Spinal cord (tissue), 10 donors: ENCODE measurements at places on chromosomes 6 and 20. TPM values are rescaled to one million over a fixed set of nuclear protein-coding genes. Genes with fewer than 3 reads are reported as not detected.

GRCh38 chr6:15882915-15883314, 220.1 kb upstream of the DTNBP1 start:
- H3K36me3 ChIP-seq, result no peaks in the 10 kb centered on the region
- H3K4me3 ChIP-seq, result no peak overlapping the region
- DNase-seq, result no peak
- no peak overlapping the region for H3K27ac ChIP-seq
- H3K27me3 ChIP-seq, result no peaks in the 10 kb centered on the region

GRCh38 chr20:32479012-32479411, 106.1 kb downstream of the NOL4L start:
- H3K27ac ChIP-seq, result no peak overlapping the region
- H3K4me1 ChIP-seq, result peaks cover 83% of the 10 kb centered on the region
- no peak overlapping the region for H3K4me3 ChIP-seq
- H3K27me3 ChIP-seq, result no peaks in the 10 kb centered on the region

DNA sequence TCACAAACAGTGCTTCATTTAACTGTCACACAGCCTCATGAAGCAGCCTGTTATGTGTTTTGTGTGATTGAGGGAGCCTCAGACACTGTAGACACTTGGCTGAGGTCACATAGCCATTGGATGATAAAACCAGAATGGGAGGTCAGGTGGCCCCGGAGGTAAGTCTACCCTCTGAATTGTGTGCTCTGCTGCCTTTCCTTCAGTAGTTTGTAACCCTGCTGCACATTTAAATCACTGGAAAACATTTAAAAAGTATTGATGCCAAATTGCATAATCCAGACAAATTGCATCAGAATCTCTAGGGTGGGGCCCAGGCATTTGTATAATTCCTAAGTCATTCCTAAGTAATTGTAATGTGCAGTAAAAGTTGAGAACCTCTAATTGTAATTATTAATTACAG, 85.2 kb upstream of the ECI2 start:
- H3K27me3 ChIP-seq, result no peaks in the 10 kb centered on the region
- no peak for DNase-seq
- no peaks in the 10 kb centered on the region for H3K36me3 ChIP-seq
- H3K4me3 ChIP-seq, result no peak overlapping the region

Gene CCN2
- 86.8 TPM for total RNA-seq

- DNase-seq, result no peak
- no peaks in the 10 kb centered on the region for H3K4me1 ChIP-seq
- no peaks in the 10 kb centered on the region for H3K27me3 ChIP-seq
- H3K36me3 ChIP-seq, result no peaks in the 10 kb centered on the region
- H3K4me3 ChIP-seq, result no peak overlapping the region
- no peak overlapping the region for H3K27ac ChIP-seq
Observed at GRCh38 chr6:134657751-134658527, 292.0 kb downstream of the ALDH8A1 start.

Gene C20orf204
- total RNA-seq, result 0.69 TPM

DNA sequence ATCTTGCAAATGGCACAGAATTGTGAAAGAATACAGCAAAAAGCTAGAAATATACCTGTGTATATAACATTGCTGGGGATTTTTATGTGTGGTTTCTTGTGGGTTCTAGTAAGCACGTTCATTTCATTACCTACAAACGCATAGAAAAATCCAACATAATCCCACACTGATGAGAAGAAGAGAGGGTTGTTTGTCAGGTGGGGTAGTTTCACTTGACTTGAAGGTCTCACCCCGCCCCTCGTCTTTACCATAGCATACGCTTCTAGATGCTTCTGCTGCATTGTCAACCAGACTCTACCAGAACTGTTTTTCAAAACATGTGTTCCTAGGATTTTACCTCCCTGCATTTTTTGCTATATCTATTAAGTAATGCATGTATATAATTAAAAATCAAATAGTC, 284.1 kb upstream of the TAB2 start:
- H3K4me1 ChIP-seq, result peaks cover 15% of the 10 kb centered on the region
- no peak overlapping the region for H3K4me3 ChIP-seq

DNA sequence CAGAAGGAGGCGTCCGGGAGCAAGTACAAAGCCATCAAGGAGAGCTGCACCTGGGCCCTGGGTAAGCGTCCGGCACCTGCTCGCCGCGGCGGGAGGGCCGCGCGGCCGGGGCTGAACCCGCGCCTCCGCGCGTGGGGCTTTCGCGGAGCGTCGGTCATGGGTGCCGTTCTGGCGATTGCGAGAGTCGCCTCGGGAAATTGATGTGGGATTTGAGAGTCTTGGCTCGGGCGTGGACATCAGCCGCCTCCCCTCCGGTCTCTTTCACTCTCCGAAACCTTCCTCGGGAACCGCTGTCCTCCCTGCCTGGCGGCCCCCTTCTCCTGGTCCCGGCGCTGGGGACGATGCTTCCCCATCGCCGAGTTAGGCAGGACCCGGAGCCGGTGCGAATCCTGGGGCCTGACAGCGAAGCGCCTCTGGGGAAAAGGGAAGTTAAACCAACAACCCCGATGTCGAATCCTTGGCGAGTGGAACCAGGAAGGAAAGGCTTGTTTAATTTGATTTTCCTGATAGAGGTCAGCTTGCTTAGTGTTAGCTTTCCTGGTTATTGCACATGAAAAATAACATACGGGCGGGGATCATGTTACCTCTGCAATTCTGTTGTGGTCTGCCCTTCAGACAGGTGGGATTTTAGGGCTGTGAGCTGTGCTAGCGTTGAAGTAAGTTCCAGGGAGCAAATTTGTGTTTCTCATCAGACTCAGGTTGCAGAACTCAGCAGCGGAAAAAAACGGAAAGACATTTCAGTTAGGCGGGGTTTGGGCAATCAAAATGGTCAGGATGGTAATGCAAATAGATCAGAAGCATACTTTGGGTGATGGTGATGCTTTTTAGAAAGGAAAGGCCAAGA, 594 bp downstream of the ARFGEF3 start:
- H3K27ac ChIP-seq, result peak overlapping the region; percentile 54
- H3K4me1 ChIP-seq, result peaks cover 6% of the 10 kb centered on the region
- H3K4me3 ChIP-seq, result peak overlapping the region; percentile 67
- H3K27me3 ChIP-seq, result peaks cover 13% of the 10 kb centered on the region

GRCh38 chr20:63599396-63600050, 25.5 kb upstream of the HELZ2 start:
- no peak overlapping the region for H3K27ac ChIP-seq
- H3K36me3 ChIP-seq, result peaks cover 85% of the 10 kb centered on the region
- no peak for DNase-seq
- no peaks in the 10 kb centered on the region for H3K27me3 ChIP-seq

GRCh38 chr20:37845878-37846277, 57.0 kb upstream of the VSTM2L start:
- no peak overlapping the region for H3K27ac ChIP-seq
- no peaks in the 10 kb centered on the region for H3K36me3 ChIP-seq
- no peaks in the 10 kb centered on the region for H3K27me3 ChIP-seq
- peaks cover 13% of the 10 kb centered on the region for H3K4me1 ChIP-seq

Gene PAQR8
- 60.1 TPM for total RNA-seq

Gene OR2H2
- not detected for total RNA-seq

Gene LAMA2
- total RNA-seq, result 172 TPM

DNA sequence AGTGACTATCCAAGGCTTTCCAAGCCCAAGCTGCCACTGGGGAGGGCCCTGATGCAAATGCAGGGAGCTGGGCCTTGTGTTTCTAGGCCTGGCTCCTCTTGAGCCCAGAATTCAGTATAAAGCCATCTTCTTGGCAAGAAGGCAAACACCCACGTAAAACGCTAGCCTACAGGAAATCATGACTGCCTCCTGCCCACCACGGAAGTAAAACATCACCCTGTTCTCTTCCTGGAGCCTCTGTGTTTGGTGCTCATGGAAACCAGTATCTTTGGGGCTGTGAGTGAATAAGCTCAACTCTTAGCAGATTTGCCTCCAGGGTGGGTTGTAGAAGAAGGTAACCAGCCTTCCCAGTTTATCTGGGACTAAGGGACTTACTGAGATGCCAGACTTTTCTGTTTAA, 271.0 kb downstream of the ZNF217 start:
- H3K27me3 ChIP-seq, result no peaks in the 10 kb centered on the region
- H3K36me3 ChIP-seq, result no peaks in the 10 kb centered on the region
- H3K4me1 ChIP-seq, result no peaks in the 10 kb centered on the region

DNA sequence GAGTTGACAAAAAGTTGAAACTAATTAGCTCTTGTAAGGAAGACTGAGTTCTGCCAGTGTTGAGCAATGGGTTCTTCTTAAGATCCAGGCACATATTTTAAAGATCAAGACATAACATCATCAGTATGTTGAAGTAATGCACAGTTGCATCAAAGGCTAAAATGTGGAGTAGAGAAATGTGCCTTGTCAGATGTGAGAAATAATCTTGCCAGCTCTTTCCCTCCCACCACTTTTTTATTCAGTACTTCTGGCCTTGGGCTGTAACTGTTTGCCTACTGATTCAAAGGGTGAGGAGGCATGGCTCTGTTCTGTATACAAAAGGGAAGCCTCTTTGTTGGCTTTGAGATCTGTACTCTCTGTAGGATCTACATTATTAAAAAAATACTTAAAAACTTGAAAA, 13.1 kb downstream of the PKIB start:
- H3K27ac ChIP-seq, result no peak overlapping the region
- no peak overlapping the region for H3K4me3 ChIP-seq
- H3K27me3 ChIP-seq, result no peaks in the 10 kb centered on the region
- DNase-seq, result no peak
- no peaks in the 10 kb centered on the region for H3K4me1 ChIP-seq
- H3K36me3 ChIP-seq, result no peaks in the 10 kb centered on the region

Gene WFDC5
- total RNA-seq, result 0.28 TPM

DNA sequence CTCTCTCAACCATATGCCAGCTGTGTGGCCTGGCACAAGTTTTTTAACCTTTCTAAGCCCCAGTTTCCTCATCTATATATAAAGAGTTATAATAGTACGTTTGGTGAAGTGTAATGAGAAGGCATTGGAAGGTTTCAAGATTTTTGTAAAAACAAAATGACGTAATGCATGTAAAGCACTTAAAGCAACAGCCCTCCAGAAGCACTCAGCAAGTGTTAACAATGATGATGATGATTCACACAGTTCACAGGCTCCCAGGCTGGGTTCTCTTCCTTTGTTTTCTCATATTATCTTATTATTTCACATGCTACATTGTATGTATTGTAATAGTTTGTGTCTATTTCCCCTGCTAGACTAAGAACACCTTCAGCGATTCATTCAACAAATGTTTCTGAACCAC, 6.2 kb downstream of the CEP250 start:
- H3K27ac ChIP-seq, result no peak overlapping the region
- no peaks in the 10 kb centered on the region for H3K27me3 ChIP-seq
- H3K36me3 ChIP-seq, result peaks cover 42% of the 10 kb centered on the region
- no peak for DNase-seq
- H3K4me1 ChIP-seq, result peaks cover 3% of the 10 kb centered on the region
- no peak overlapping the region for H3K4me3 ChIP-seq

DNA sequence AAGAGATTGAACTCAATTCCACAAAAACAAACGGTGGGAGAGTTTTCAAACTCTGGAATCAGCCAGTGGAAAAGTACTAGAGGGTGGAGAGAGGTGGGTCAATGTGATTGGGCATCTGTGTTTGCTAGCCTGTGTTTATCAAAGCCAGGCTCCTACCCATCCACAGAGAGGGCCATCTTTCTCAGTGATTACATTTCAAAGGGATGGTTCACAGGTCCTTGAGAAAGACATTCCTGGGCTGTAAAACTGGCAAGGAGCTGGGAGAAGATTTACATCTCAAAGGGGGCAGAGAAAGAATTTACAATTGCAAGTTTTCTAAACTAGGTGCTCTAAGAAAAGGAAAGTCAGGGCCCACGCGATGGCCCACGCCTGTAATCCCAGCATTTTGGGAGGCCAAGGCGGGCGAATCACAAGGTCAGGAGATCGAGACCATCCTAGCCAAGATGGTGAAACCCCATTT, 146.8 kb upstream of the UST start:
- H3K36me3 ChIP-seq, result no peaks in the 10 kb centered on the region
- H3K4me3 ChIP-seq, result no peak overlapping the region
- no peaks in the 10 kb centered on the region for H3K4me1 ChIP-seq
- no peaks in the 10 kb centered on the region for H3K27me3 ChIP-seq
- H3K27ac ChIP-seq, result no peak overlapping the region
- DNase-seq, result no peak

Gene HLA-DPA1
- 23.1 TPM for total RNA-seq

Gene VGLL2
- total RNA-seq, result 0.30 TPM

DNA sequence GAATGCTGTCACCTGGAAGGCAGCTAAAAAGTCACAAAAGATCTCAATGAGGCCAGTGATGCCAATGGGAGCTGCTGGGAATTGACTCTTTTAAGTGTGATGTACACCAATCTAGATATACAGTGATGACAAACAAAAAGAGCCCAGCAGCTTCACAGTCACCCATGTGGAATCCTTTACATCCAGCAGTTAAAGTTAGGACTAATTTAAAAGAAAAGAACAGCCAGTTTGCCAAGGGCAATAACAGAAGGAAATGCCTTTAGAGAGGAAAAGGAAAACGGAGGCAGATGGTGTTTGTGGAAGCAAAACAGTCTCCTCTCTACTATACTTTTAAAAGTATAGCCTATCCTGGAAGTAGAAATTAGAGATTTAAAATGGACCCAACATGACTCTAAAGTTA, 873.5 kb downstream of the EPHA7 start:
- H3K4me3 ChIP-seq, result no peak overlapping the region
- H3K27me3 ChIP-seq, result no peaks in the 10 kb centered on the region
- H3K4me1 ChIP-seq, result no peaks in the 10 kb centered on the region

GRCh38 chr20:13017883-13018535, 9.2 kb downstream of the SPTLC3 start:
- H3K4me1 ChIP-seq, result no peaks in the 10 kb centered on the region
- H3K27ac ChIP-seq, result no peak overlapping the region
- no peaks in the 10 kb centered on the region for H3K36me3 ChIP-seq
- no peak for DNase-seq

- no peak for DNase-seq
- no peaks in the 10 kb centered on the region for H3K27me3 ChIP-seq
- no peaks in the 10 kb centered on the region for H3K36me3 ChIP-seq
- H3K4me1 ChIP-seq, result peaks cover 24% of the 10 kb centered on the region
- H3K4me3 ChIP-seq, result no peak overlapping the region
- H3K27ac ChIP-seq, result no peak overlapping the region
Observed at GRCh38 chr20:1824834-1825233, 70.4 kb upstream of the SIRPA start.

Gene LCA5
- total RNA-seq, result 14.7 TPM

GRCh38 chr6:164792666-164793065, 516.7 kb downstream of the C6orf118 start:
- no peak overlapping the region for H3K27ac ChIP-seq
- no peak overlapping the region for H3K4me3 ChIP-seq
- H3K4me1 ChIP-seq, result peaks cover 3% of the 10 kb centered on the region
- no peak for DNase-seq
- H3K36me3 ChIP-seq, result no peaks in the 10 kb centered on the region

GRCh38 chr6:157575436-157576145, 194.6 kb downstream of the ZDHHC14 start:
- H3K4me1 ChIP-seq, result no peaks in the 10 kb centered on the region
- no peaks in the 10 kb centered on the region for H3K27me3 ChIP-seq
- H3K36me3 ChIP-seq, result peaks cover 3% of the 10 kb centered on the region
- no peak overlapping the region for H3K4me3 ChIP-seq
- no peak for DNase-seq

Gene DEFB127
- not detected for total RNA-seq

GRCh38 chr6:73521351-73521985, 636 bp upstream of the EEF1A1 start:
- H3K36me3 ChIP-seq, result peaks cover 5% of the 10 kb centered on the region
- H3K4me1 ChIP-seq, result peaks cover 29% of the 10 kb centered on the region
- no peaks in the 10 kb centered on the region for H3K27me3 ChIP-seq
- no peak for DNase-seq
- H3K27ac ChIP-seq, result peak overlapping the region; percentile 100
